Stimulated activated CD4-positive, alpha-beta T cell treated with anti-CD3 and anti-CD28 coated beads, Interleukin-15, amount 100 ng/mL, for 1 hour (primary cell): ENCODE measurements at places on chromosomes 11 and 22.

GRCh38 chr22:36775586-36775963, 344 bp downstream of the IFT27 start:
- no peak for DNase-seq

GRCh38 chr22:37043828-37044538, 7.6 kb upstream of the KCTD17 start:
- DNase-seq = no peak

GRCh38 chr22:47457021-47457420, 694.6 kb downstream of the TBC1D22A start:
- no peak for DNase-seq

GRCh38 chr22:48198489-48199459, 1436.3 kb downstream of the TBC1D22A start:
- DNase-seq = no peak

DNA sequence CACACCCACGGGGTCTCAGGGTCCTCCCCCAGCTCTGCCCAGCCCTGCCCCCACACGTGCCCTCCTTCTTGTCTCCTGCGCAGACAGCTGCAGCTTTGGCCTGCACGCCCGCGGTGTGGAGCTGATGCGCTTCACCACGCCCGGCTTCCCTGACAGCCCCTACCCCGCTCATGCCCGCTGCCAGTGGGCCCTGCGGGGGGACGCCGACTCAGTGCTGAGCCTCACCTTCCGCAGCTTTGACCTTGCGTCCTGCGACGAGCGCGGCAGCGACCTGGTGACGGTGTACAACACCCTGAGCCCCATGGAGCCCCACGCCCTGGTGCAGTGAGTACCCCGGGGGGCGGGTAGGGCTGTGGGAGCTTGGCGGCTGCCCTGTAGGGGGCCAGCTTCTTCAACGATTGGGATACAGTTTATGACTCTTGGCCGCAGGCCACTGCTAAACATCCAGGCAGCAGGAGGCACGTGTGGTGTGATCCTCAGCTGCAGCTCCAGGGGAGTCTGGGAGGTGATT, 30.8 kb downstream of the ST14 start:
- DNase-seq = no peak

- no peak for DNase-seq
These were observed 686 bp downstream of the KIF18A start for GRCh38 chr11:28107191-28107749.
